ENCODE measurements at places on chromosomes 7 and 10. TPM values are rescaled to one million over a fixed set of nuclear protein-coding genes. Genes with fewer than 3 reads are reported as not detected.

IKZF1 gene
- polyA plus RNA-seq: 2.5 TPM

OR2A1 gene
- polyA plus RNA-seq: 0.50 TPM

LAMTOR4 gene
- polyA plus RNA-seq: 310 TPM

SGCE gene
- polyA plus RNA-seq: 105 TPM

TMEM225B gene
- 1.3 TPM for polyA plus RNA-seq

SLC26A3 gene
- polyA plus RNA-seq: 20.9 TPM

TEX36 gene
- polyA plus RNA-seq: not detected

HABP2 gene
- polyA plus RNA-seq: not detected

C10orf90 gene
- polyA plus RNA-seq: not detected

REPIN1 gene
- polyA plus RNA-seq: 19.7 TPM

NPC1L1 gene
- polyA plus RNA-seq: 0.79 TPM

LIPM gene
- polyA plus RNA-seq: not detected

Data from aorta (tissue), 5 donors.